Amniotic epithelial cell (primary cell): ENCODE measurements at places on chromosomes 2 and 18.

- no peak for DNase-seq
Observed at GRCh38 chr2:238090887-238091286, 9.3 kb upstream of the ESPNL start.

GRCh38 chr2:18559531-18560030, 872 bp downstream of the RDH14 start:
- DNase-seq = peak; percentile 22

- DNase-seq = no peak
Observed at GRCh38 chr2:17353263-17353662, 165.0 kb downstream of the RAD51AP2 start.

- no peak for DNase-seq
Observed at GRCh38 chr2:233354971-233355574, 779 bp downstream of the DGKD start.

- no peak for DNase-seq
Observed at GRCh38 chr2:238123991-238124470, 14.4 kb upstream of the KLHL30 start.

DNA sequence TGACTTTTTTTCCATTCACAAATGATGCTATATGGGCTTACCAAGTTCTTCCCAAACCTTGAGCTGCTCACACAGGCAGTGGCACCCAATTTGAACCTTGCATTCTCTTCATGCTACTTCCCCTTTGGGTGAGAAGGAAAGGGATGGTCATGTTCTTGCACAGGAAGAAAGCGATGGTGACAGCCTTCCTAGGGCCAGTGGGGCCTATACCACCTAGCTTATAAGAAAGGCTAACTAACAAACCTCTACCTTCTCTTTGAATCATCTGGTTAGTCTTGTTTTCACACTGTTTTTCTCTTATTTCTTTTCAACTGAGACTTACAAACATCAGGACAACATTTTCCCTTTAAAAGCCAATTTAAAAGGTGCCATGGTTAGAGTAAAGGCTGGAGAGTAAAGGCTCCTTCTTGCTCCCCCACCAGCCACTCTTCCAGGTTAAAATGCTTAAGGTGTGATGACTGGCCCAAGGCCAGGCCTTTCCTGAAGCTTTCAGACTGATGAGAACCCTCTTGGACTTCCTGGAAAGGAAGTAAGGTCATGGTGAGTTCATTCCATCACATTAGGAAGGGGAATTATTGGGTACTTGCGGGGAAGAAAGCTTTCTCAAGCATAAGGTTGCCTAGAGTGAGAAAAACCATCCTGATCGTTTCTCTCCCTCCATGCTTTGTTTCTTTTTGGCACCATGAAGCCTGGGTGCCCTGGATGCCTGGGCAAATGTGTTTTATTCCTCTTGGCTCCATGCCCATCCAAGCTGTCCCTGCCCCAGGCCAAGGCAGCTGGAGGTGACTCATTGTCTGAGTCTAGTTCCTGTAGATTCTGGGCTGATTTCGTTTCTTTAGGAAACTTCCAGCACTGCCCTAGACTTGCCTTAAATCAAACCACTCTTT, 41.4 kb upstream of the ITGB6 start:
- DNase-seq = peak; percentile 74

DNA sequence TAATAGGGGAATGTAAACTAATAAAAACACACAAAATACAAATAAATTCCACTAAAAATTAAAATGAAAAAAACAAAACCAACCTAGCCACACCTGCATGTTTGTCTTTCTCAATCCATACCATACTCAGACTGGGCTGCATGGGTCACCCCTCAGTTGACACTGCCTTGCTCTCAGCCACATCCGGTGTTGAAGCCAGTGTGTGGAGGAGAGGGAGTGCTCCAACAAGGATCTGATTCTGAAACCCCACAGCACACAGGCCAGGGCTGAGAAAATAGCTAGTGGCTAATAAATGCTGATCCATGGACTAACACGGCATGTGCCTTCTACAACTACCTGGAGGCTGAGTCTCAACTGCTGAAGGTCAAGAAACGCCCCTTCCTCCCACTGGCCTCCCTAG, 13.7 kb downstream of the RND3 start:
- peak; percentile 6 for DNase-seq

- peak; percentile 24 for DNase-seq
Observed at GRCh38 chr2:205427112-205427511, 255.2 kb upstream of the NRP2 start.

GRCh38 chr18:50473881-50474280, 86.0 kb upstream of the MAPK4 start:
- DNase-seq = no peak

DNA sequence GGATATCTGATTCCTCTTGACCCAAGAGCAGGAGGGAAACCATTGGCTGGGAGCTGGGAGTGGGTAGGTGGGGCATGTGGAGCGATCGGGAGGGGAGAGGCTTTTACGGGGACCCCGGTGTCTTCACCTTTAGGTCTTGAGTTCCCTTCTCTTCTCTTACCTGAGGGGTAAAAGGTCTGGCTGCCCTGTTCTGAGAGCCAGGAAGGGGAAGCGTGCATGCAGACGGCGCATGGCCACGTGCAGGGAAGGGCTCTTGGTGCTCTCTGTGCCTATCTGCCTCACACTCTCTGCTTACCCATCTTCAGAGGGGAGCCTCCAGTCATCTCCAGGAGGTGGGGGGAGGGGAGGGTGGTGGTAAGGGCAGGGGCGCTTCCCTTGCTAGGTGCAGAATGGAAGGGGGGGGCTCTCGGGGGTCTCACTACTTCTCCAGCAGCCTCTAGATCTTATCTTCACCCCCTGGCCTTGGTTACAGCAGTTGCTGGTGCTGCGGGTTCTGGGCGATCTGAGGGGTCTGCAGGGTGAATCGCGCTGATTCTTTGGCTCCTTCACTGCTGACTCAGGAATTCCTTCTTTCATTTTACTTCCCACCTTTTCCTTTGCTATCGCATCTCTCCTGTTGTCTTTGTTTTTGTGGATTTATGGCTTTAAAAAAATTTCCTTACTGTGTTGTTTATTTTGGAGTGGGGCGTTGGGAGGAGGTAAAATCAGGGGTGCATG, 225.8 kb upstream of the HS6ST1 start:
- no peak for DNase-seq

DNA sequence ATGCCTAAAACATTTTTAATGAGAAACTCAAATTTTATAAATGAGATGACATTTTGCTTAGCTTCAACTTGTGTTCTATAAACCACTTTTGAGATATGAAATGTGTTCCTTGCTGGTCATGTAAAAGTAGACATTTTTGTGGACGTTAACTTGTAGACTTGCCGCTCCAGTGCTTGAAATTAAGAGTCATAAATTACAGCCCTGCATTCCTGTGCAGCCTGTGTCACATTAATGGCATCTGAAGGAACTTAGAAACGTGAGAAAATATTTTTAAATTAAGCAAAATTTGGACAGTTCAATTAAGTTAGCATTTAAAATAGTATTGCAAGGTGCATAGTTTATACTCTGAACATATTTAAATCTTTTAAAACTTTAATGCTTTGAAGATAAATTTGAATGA, 98.3 kb upstream of the LDLRAD4 start:
- DNase-seq = no peak

DNA sequence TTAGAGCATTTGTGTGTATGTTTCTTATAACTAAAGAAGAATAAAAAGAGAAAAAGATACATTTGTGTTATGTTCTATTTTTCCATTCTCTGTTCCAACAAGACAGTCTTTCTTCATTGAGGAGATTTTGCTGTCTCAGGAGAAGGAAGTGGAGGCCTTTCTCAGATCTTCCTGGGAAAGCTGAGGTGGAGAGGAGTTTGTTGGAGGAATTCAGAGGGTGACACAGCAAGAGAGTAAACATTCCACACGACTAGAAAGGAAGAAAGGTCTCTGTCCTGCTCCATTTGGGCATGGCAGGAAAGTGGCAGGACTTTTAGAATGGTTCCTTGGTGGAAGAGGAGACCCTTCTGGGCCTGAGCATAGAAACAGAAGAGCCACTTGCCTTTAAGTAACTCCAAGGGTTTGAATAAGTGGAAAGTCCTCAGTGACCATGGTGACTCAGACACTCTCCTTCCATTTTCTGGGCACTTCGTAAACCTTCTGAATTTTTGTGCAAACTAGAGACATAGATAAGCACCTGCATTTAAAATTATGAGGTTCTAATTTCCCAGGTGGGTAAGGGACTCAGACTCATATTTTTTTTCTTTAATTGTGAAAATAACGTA, 52.3 kb upstream of the COL5A2 start:
- DNase-seq = no peak

DNA sequence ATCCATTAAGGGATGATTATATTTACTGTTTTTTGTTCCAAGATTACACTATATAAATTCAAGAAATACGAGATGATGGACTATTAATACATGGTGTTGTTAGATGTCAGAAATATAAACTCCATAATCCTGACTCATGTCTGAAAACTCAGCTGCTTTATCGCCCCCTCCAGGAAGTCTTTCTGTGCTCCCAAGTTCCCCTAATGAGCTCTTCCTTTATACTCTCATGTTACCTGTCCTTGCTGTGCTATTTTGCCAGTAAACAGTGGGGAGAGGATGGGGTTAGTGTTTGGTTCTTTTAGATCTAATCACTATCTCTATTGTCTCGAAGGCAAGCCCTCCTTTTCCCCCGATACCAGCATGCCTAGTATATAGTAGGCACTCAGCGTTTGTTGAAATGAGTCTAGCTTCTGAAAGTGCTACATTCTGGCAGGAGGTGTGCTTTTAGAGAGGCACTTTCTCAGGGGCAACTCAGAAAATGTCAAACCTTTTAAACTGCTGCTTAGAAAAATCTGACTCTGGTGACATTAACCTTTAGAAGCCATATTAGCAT, 21.4 kb upstream of the BARD1 start:
- DNase-seq = peak; percentile 45

- DNase-seq = peak; percentile 51
Observed at GRCh38 chr2:72883356-72883962, 3.7 kb upstream of the SPR start.
